CD4-positive, alpha-beta T cell (primary cell): ENCODE measurements at places on chromosomes 7 and 10. TPM values are rescaled to one million over a fixed set of nuclear protein-coding genes. Genes with fewer than 3 reads are reported as not detected.

Gene PDE1C
- not detected for total RNA-seq

Gene AGR2
- total RNA-seq: not detected

Gene DPP6
- not detected for total RNA-seq

Gene DGKI
- not detected for total RNA-seq

Gene CLDN12
- total RNA-seq: 1.4 TPM

Gene ANKIB1
- 60.0 TPM for total RNA-seq

Gene ANKRD1
- total RNA-seq: not detected
